ENCODE measurements at places on chromosomes 1 and 21.

- no peak for DNase-seq
Measured at GRCh38 chr1:100578201-100578600, 40.3 kb downstream of the GPR88 start.

DNA sequence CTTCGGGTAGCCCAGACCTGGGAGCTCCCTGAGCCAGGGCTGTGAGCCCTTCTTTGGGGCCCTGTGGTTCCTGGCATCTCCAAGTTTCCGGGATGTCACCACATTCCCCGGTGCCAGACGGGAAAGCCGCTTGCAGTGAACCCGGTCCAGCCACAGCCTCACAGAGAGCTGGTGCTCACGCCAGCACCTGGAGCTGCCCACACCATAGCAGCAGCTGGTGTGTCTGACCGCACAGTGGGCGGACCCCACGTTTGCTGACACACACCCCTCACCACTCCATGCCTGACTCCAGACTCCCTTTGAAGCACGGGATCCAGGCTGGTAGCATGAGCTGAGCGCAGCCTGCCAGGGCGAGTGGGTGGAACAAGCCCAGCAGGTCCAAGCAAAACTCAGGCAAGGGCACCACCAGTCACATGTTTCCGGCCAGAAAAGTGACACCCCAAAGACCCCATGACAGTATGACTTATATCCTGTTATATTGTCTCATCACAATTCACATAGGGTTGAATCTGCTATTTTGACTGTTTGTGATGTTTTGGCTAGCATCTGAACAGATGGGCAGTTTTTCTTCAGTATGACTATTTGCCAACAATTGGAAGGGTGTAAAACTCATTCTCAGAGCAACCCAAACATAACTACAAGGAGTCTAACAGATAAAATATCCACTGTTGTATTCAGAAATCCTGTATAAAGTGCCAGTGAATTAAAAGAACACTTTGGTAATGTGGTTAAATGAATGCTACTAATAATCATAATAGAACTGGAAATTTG is 285.4 kb downstream of the SMYD3 start:
- DNase-seq, result no peak

DNA sequence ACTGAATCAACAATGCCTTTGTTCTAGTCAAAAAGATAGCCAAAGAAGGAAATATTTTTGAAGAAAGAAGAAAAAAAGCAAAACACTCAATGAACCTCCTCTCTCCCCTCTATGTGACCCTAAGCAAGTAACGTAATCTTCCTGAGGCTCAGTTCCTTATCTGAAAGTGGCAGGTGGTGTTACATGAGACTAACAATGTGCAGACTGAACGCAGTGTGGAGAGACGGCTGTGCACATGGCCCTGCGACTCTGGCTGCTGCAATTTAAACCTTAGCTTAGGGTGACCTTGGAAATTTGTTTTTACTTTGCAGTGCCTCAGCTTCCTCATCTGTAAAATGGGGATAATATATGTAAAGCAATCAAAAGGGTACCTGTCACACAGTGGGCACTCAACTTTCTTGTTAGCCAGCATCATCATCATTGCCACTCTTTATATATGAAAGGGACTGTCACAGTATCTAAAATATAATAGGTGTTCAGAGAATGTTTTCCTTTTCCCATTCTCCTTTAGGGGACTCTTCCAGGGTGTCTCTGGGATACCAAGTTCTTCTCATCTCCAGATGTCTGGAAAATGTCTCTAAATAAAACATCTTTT is 100.1 kb upstream of the JUN start:
- DNase-seq, result no peak

DNA sequence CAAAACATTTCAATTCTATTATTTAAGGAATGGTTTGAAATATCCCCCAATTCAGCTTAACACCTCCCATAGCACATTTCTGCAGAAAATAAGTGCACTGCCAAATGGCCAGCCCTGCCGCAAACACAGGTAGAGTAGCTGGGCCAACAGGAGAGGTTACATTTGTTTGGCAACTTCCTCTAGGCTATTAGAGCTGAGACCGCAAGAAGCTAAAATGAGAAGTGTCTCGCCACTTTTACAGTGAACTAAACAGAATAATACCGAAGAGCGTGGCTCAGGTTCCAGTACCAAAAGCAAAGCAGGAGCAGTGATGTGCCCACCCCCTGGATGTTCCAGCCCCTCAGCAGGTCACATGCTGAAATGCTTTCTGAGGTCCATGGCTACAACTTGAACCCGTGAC is 154.5 kb upstream of the PKN2 start:
- DNase-seq, result no peak

DNA sequence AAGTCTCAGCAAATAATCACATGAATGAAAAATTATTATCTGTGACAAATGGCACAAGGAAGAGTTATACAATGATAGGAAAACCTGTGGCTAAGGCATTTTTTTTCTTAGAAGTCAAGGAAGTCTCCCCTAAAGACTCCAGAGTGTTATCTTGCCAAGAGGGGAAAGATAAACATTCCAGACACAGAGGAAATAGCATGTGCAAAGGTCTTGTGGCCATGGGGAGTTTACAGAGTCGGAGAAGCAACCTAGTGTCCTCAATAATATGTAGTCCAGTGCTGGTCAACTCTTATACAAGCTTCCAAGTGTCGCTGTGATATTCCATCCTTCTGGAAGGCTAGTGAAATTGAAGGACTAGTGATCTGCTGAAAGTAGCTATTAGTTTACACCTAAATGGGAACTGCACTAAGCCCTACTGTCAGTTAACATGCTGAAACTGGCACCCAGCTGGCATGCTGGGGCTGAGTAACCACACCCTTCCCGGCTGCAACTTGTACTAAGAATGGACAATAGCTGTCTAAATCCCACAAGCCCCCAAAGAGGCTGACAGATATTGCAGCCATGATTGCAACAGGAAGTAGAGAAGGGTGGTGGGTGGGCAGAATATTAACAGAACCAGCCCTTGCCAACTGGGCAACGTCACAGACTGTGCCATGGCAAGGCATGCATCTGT is 11.5 kb upstream of the ATP1B1 start:
- DNase-seq, result no peak

GRCh38 chr1:165287781-165288180 is 68.7 kb downstream of the LMX1A start:
- no peak for DNase-seq

DNA sequence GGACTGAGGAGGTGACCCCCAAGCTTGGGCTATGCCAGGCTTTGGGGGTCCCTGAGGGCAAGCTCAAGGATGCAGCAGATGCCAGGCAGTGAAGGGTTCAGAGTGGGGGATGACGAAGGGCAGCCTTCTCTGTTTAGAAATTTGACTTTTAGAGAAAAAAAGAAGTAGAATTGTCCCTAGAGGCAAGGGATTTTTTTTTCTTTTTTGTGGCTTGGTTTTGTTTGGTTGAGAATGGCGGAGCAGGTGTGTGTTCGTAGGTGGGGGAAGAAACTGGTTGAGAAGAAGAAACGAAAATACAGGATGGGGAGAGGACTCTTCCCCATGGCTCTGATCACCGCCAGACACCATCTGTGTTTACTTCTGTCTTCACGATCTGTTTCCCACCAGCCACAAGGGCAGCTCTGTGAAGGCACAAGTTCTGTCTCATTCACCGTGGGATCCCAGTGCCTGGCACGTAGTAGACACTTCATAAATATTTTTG is 8.2 kb downstream of the PLA2G5 start:
- no peak for DNase-seq

DNA sequence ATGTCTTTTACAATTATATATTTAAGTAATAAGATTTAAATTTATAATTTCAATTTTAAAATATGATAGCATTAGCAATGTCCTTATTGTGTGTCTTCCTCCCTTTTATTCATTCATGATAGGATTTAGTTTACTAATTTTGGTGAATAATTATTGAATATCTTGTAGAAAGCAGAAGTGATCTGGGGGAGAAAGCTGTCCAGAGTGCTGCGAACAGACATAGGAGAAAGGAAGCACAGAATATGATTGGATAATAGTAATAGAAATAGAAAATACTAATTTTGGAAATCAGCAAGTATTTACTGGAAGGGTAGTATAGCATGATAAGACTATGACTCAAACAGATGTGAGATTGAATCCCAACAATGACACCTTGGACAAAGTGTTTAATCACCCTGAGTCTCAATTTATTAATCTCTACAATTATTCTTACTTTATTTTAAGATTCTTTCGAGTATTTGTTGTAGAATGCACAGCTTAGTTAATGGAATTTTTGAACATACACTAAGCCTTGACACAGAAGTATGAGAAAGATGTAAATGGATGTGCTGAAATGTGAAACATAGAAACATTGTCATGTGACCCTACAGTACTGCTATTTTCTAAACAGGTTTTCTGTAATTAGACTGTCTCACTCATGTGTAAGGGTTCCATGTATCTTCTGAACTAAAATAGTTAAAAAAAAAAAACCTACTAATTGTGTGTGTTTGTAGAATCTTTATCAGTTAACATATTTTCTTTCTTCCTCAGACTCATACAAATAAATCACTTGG is 7.9 kb downstream of the SH3GLB1 start:
- no peak for DNase-seq
